ENCODE measurements at places on chromosomes 1 and 21.
A peak's percentile ranks its signal among the peaks of the same experiment; 100 is the strongest.

GRCh38 chr1:192109576-192109975 lies 48.7 kb upstream of the RGS18 start:
- no peak for DNase-seq

DNA sequence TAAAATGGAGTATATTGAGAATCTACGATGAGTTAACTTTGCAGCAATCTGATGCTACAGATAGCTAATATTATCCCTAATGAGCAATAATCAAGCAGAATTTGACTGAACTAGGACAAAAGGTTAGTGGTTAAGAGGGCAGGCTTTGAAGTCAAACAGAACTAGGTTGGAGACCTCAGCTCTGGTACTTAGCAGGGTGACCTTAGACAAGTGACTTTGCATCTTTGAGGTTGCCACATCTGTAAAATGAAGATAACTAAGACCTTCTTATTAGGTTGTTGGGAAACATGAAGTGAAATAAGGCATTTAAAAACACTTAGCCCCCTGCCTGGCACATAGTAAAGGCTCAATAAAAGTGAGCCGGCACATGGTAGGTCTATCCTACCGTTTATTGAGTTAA lies 4.3 kb upstream of the FUCA1 start:
- DNase-seq = no peak

DNA sequence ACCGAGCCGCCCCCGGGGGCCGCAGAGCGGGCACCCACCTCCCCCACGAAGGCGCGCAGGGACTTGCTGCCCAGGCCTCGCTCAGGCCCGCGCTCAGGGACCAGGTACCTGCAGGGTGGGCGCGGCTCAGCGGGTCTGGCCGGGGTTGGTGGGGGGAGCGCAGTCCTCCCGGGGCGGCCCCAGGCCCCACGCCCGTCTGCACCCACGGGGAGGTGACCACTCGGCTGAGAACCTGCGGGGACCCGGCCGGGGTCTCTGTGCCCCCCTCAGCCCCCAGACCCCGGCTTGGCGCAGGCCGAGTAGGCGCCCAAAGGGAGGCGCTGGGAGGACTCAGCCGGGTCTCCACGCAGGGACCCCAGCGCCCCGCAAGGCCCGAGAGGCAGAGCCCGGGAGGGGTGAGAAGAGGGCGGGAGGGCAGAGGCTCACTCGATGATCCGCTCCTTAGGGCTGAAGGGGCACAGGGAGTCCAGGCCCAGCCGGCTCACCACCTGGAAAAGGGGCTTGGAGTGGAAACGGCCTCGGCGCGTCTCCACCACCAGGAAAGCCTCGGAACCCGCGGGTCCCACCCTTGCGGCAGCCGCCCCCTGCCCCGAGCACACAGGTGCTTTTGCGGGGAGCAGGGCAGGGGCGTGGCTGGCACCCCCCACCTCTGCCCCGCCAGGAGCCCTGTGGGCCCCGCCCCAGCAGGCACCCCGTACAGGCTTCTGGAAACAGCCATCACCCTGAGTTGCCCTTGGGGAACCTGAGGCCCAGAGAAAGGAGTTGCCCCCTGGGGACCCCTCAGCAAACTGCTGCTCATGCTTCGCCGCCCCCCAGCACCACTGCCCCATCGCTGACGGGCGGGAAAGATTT lies 9.3 kb downstream of the FTCD start:
- no peak for DNase-seq

DNA sequence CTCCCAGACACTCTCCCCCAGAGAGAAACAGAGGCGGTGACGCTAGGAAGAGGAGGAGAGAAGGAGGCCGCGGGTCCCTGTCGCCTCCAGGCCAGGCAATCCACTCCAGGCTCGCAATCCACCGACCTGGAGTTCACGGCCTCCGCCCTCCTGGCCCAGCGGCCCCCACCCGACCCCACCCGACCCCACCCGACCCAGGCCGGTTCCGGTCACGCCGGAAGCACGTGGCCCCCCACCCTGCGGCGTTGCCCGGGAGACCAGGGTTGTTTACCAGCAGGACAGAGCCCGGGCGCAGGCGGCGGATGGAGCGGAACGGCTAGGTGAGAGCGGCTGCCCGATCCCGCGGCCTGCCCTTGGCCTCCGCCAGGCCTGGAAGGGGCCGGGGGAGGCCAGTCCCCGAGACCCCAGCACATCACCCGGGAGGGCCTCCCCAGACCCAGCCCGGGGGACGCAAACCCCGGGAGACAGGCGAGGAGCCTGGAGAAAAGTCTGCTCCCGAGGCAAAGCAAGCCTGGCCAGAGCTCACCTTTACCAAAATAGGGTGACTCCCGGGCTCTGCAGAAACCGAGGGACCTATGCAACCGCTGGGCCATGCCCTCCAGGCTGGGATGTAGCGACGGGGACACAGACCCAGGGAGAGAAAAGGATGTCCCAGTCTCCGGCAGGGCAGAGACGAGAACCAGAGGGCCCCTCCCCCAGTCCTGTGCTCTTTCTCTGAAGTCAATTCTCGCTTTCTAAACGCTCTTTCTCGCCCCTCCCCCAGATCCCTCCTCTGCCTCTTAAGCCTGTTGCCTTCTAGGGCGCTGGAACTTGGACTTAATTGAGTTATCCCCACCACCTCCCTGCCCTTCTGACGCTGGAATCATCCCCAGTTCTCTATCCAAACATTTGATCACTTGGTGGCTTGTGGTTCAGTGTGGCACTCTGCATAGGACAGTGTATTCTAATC lies at the start of the genes PLA2G2C and UBXN10:
Gene PLA2G2C (minus strand): TSS at position 685 of the 949 bp plus-strand sequence. CDS start 9,155 bp downstream, outside the sequence.
Gene UBXN10 (plus strand): TSS at position 263 of the 949 bp plus-strand sequence. CDS start 4,466 bp downstream, outside the sequence.
- peak; percentile 91 for DNase-seq

GRCh38 chr1:153957744-153958110 lies 685 bp downstream of the CRTC2 start:
- DNase-seq = no peak

GRCh38 chr1:219086956-219087469 lies 86.7 kb upstream of the LYPLAL1 start:
- DNase-seq = no peak

GRCh38 chr1:54471588-54471987 lies 65.4 kb upstream of the SSBP3 start:
- DNase-seq = no peak

DNA sequence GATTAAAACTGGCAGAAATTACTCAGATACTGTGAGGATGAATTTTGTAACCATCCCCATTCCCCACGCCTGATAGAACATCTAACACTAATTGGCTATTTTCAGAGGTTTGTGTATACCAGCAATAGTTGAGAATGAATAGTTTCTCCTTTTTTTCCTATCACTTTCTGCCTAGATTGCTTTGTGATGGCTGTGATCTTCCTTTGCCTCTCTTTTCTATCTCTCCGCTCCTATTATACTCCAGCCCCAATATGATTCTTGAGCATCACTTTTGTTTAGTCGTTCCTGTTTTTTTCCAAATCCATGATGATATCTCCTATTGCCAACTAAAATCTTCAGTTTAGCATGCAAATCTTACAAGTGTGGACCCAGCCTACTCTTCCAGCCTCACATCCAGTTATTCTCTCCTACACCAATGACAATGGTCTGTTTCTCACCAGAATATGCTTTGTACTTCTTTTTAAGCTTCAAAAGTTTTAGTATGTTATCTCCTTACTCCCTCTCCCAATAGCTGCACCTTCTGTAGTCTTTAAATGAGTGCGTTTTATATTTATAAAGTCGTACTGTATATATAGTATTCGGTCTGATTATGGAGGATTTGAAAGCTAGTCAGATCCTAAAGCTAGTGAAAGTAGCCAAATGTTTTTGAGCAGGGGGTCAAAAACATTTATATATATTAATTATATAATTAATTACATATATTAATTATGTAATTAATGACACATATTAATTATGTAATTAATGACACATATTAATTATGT lies 25.2 kb downstream of the MAGI3 start:
- DNase-seq = no peak

GRCh38 chr1:17700945-17701810 lies 54.0 kb upstream of the ACTL8 start:
- peak; percentile 78 for DNase-seq

- no peak for DNase-seq
Observed at GRCh38 chr1:5423109-5423508, 569.1 kb downstream of the NPHP4 start.

DNA sequence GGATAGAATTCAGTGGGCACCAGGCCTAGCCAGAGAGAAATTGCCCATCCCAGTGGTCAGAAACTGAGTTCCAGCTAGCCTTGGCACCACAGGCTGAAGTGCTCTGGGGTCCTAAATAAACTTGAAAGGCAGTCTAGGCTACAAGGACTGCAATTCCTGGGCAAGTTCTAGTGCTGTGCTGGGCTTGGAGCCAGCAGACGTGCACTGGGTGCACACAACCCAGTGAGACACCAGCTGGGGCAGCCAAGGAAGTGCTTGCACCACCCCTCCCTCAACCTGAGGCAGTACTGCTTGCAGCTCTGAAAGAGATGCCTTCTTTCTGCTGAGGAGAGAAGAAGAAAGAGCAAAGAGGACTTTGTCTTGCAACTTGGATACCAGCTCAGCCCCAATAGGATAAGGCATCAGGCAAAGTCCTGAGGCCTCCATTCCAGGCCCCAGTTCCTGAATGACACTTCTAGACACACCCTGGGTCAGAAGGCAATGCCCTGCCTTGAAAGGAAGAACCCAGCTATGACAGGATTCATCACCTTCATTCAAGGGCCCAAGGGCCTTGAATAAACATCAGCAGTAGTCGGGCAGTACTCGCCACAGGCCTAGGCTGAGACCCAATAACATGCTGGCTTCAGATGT lies 55.1 kb downstream of the OVGP1 start:
- DNase-seq = no peak

DNA sequence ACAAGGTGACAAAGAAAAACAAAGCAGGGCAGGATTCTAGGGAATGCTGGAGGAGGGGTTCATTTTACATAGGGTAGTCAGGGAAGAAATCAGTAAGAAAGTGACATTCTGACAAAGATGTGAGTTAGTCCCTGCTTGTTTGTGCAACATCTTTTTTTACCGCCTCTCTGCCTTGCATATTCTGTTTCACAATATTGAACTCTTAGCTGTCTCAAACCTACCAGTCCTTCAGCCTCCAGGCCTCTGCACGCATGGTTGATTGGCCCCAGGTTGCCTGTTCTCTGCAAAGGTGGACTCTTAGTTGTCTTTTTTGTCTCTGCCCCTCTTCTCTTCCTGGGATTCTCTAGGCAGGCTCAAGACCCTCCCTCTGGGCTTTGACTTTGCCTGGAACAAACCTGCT lies 152.2 kb upstream of the RUNX1 start:
- no peak for DNase-seq

- no peak for DNase-seq
Observed at GRCh38 chr1:32928285-32928684, 27.1 kb upstream of the TMEM54 start.

GRCh38 chr1:72649211-72649888 lies 367.0 kb upstream of the NEGR1 start:
- DNase-seq = peak; percentile 76

GRCh38 chr1:169491845-169492281 lies 6.1 kb upstream of the SLC19A2 start:
- no peak for DNase-seq

GRCh38 chr21:38289705-38290485 lies 33.1 kb downstream of the KCNJ15 start:
- no peak for DNase-seq

DNA sequence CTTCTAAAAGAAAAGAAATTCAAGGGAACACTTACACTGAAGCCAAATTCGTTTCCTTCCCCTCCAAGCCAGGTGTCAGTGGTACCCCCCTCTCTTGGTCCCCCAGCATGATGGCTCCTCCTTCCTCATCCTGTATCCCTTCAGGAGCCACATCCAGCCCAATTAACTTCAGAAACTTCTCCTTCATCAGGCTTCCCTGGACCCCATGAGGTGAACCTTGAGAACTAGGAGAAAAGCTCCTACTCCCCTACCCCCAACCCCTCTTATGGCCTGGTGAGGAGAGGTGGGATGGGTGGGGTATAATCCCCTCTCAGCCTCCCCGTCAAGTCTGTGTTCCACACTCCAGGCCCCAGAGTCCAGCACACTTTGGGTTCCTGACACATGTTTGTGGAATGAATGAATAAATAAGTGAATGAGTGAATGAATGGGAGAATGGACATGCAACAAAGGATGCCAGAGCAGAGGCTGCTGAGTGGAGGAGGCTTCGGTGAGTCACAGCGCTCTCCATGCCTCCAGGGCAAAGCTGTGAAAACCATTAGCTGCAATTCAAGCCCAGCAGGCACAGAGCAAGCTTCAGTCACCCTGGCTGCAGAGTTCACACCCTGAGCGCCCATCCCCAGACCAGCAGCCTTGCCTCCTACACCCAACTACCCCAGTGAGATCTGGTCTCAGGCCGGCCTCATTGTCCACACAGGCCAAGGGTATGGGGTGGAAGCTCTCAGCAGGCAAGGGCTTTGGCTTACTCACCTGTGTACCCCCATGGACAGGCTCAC lies 43.8 kb downstream of the BATF3 start:
- DNase-seq = no peak

GRCh38 chr1:9929431-9930385 lies 13.5 kb downstream of the LZIC start:
- DNase-seq = peak; percentile 67

GRCh38 chr1:7117399-7118281 lies 332.4 kb downstream of the CAMTA1 start:
- peak; percentile 27 for DNase-seq

GRCh38 chr21:41133874-41134522 lies 34.0 kb upstream of the BACE2 start:
- no peak for DNase-seq

- peak; percentile 63 for DNase-seq
Observed at GRCh38 chr1:22292011-22292788, 149.3 kb upstream of the WNT4 start.

- DNase-seq = no peak
Observed at GRCh38 chr1:207935166-207935583, 24.2 kb upstream of the CD34 start.

DNA sequence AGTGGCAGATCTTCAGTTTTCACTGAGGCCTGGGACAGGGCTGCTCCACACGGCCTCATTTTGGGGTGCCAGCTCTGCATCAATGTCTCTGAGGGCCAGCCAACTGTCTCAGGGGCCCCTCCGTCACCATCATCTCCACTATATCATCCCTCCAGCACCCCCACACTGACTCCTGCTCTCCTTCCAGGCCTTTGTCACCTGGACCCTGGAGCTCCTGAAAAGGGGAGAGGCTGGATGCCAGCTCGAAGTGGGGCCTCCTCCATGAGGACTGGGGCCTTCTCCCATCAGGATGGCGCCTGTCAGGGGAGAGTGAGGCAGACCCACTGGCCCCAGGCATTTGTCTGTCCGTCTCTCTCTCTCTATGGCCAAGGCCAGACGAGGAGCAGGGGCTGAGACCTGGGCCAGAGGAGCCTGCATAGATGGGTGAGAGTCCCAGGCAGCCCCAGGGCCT lies 44.7 kb upstream of the LRP8 start:
- peak; percentile 49 for DNase-seq

- DNase-seq = no peak
Observed at GRCh38 chr1:180964595-180964994, 51.9 kb downstream of the KIAA1614 start.

DNA sequence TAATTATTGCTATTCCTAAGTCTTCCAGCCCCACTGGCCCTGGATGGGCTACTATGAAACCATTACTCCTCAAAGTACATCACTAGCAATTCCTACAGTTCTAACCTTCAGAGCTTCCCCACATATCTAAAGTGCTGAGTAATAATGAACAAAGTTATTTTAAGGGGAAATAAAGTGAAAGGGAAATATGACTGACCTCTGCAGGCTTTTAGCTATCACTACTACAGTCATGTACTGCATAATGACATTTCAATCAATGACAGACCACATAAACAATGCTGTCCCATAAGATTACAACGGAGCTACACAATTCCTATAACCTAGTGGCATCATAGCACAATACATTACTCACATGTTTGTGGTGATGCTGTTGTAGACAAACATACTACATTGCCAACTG lies 32.5 kb upstream of the ASPM start:
- no peak for DNase-seq
